Stimulated activated CD4-positive, alpha-beta T cell treated with anti-CD3 and anti-CD28 coated beads, Interleukin-1b, Interleukin-23, amount 100 ng/mL, for 1 hour (primary cell): ENCODE measurements at places on chromosomes 6 and 20.

GRCh38 chr20:50348096-50348495, 157.5 kb downstream of the CEBPB start:
- no peak for DNase-seq

DNA sequence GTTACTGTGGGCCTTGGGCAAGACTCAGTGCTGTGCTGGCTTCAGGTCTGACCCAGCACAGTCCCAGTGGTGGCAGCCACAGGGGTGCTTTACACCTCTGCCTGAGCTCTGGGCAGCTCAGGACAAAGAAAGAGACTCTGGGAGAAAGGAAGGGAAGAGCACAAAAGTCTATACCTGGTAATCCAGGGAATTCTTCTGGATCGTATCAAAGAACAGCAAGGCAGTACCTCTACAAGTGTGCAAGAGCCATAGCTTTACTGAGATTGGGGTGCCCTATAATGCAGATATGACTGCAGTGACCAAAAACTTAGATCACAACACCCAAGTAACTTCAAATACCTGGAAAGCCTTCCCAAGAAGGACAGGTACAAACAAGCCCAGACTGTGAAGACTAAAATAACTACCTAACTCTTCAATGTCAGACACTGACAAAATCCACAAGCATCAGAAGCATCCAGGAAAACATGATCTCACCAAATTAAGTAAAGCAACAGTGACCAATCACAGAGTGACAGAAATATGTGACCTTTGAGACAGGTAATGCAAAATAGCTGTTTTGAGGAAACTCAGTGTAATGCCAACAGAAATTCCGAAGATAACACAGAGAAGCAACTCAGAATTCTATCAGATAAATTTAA, 47.9 kb upstream of the LIN28B start:
- no peak for DNase-seq

- no peak for DNase-seq
Measured at GRCh38 chr6:42819803-42820511, 38.1 kb downstream of the BICRAL start.

- DNase-seq = no peak
Measured at GRCh38 chr6:145544041-145544440, 191.3 kb downstream of the EPM2A start.

GRCh38 chr6:15400572-15401004, 154.7 kb downstream of the JARID2 start:
- no peak for DNase-seq

- no peak for DNase-seq
Measured at GRCh38 chr20:5654557-5654956, 95.6 kb upstream of the SHLD1 start.

DNA sequence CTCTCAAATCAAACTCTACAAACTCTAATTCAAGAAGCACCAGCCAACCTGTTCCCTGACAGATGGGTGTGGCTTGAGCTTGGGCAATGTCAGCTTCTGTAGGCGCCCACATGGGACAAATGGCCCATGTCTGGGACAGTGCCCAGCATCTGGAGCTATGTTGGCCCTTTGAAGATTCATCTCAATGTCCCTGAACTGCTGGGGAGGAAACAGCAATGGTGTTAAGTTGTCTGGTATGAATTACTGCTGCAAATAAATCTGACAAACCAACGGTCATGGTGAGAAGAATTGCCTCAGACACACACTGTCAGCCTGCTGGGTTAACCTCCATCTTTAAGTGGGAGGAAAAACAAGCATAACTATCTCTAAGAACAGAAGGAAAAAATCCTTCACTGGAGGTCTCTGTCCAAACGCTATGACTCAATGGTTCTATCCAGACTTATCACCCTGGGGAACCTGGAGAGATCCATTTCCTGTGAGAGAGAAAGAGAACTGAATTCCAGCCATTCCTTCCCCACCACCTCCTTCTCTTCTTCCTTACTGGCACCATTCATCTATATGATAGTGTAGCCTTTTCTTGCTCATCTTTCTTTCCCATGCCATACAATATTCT, 274.9 kb downstream of the CDH26 start:
- DNase-seq = no peak

- DNase-seq = no peak
Measured at GRCh38 chr6:3281631-3282475, 23.1 kb downstream of the PSMG4 start.

DNA sequence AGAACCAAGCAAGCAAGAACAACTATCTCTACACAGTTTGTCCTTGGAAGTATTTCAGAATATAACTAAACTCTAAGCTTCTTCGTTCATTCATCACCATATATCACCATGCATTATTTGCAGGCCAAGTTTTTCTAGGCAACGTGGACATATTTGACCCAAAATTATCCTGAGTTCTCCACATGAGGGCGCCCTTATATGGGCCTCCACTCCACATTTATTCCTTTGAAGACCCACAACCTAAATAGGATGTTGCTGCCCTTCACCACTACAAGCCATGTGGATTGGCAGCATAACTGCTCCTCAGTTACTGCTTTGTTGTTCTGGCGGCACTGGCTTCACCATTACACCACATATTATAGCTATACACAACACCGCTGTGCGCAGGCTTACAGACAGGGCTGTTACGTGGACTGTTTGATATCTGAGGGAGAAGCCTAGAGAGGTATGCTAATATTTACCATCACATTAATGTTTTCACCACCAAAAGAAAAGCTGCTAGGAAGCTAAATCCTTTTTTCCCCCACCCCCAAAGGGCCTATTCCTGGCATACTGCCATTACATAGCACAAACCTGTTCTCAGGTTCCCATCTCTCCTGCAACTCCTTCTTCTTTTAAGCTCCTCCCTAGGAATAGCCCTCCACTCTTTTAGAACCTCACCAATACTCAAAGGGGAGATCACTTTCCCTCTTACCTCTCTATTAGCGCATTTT, 411.7 kb downstream of the C6orf118 start:
- no peak for DNase-seq

- DNase-seq = no peak
Measured at GRCh38 chr20:43975096-43975768, 60.6 kb downstream of the TOX2 start.

GRCh38 chr20:14113416-14113815, 118.1 kb downstream of the MACROD2 start:
- DNase-seq = no peak

DNA sequence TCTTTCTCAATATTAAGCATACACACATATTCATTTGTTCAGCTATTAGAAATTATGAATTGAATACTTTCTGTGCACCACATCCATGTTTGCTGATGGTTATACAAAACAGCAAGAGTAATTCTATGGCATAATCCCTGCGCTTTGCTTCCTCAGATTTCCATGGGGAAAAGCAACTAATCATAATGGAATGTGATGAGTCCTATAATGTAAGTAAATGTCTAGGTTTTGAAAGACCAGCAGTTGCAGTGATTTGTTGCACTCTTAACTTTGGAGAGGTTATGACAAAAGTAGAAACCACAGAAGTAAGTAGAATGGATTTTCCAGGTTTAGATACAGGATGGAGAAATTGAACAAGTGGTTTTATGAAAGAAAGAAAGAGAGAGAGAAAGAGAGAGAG, 652.1 kb downstream of the CBLN4 start:
- DNase-seq = no peak

GRCh38 chr6:56949925-56950495, 4.9 kb upstream of the BEND6 start:
- no peak for DNase-seq

- no peak for DNase-seq
Measured at GRCh38 chr20:35302421-35303335, 10.5 kb upstream of the FAM83C start.

- DNase-seq = no peak
Measured at GRCh38 chr20:59318201-59318790, 17.9 kb downstream of the EDN3 start.

DNA sequence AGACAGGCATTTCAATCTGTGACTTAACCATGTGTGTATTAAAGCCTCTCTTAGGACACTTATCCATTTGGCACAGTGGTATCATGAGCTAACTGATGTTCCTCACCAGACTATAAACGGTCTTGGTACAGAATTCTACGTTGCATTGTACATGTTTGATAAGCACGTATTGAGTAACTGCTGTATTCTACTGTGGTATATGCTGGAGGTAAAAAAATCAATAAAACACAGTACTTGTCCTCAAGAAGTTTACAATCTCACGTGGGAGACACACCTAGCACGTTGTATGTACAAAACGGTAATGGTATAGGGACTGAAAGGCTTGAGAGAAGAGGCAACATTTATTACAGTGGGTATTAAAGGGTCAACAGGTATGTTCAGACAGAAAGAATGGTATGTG, 33.2 kb upstream of the FAM83C start:
- DNase-seq = no peak

DNA sequence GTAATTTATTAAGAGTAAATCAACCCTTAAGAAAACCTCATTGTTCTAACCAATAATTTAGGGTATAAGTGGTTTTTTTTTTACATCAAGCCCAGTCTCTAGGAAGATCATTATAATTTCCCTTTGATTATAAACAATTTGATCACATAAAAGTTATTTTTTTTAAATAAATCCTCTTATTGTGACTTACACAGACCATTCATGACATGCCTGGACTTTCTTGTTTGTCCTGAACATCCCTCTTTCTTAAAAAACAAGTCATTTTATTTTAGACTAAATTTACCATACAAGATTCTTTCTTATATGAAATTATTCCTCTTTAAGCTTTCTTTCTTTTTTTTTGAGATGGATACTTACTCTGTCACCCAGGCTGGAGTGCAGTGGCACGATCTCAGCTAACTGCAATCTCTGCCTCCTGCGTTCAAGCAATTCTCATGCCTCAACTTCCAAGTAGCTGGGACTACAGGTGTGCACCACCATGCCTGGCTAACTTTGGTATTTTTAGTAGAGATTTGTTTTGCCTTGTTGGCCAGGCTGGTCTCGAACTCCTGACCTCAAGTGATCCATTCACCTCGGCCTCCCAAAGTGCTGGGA, 53.6 kb upstream of the AGPAT4 start:
- no peak for DNase-seq

GRCh38 chr6:43307451-43308100, 1.1 kb downstream of the CRIP3 start:
- DNase-seq = no peak
